Skeletal muscle cell (primary cell): ENCODE measurements at places on chromosomes 12 and 14.

GRCh38 chr14:55803873-55804553 is 224.0 kb downstream of the KTN1 start:
- no peak for DNase-seq

- no peak for DNase-seq
Measured at GRCh38 chr12:61011767-61012423, 1248.3 kb upstream of the USP15 start.

DNA sequence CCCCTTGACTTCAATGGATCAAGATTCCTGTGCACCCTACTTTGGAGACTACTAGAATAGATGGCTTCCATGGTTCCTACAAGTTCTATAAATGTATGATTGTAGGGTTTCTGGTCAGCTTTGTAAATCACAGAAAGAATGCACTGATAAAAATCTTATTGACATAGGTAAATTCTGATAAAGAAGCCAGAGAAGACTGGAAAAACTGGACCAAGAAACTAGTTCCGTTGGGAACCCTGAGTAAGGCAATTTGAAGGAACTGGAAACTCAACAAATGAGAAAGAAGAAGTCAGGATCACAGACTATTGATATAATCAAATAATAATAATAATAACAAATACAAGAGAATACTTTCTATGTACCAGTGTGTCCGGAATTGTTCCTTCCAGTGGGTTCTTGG is 15.4 kb upstream of the MGST1 start:
- DNase-seq = no peak

DNA sequence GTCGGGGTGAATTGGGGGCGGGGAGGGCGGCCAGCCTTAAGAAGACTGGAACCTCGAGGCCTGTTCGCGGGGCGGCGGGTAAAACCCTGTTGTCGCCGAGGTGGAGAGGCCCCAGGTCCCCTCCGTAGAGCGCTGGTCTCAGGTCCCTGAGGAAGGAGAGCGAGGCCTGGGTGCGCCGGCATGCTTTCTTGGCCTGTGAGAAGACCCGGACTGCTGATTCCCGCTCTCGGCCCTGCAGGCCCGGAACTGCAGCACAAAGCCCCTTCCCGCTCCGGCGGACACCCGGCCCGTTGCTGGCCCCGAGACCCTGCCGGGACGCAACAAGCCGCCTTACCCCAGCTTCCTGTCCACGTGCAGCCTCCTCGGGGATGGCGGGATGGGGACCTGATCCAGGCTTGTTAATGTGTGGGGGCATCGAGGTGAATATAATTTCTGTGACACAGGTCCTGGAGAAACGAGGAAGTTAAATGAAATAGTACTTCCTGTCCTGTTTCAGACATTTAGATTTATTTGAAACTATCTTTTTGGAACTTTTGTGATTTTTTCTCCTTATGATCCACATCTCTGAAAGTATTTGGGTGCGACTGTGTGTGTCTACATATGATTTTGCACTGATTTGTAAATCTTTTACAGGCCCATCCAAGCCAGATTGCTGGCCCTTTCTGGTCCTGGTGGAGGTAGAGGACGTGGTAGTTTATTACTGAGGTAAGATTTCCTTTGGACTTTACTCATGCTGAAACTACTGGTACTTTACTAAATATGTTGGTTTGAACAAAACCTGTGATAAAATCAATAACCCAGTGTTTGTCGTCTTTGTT is 600 bp downstream of the PNN start:
- DNase-seq = no peak
